ENCODE measurements at places on chromosomes 4 and X. TPM values are rescaled to one million over a fixed set of nuclear protein-coding genes. Genes with fewer than 3 reads are reported as not detected.

DNA sequence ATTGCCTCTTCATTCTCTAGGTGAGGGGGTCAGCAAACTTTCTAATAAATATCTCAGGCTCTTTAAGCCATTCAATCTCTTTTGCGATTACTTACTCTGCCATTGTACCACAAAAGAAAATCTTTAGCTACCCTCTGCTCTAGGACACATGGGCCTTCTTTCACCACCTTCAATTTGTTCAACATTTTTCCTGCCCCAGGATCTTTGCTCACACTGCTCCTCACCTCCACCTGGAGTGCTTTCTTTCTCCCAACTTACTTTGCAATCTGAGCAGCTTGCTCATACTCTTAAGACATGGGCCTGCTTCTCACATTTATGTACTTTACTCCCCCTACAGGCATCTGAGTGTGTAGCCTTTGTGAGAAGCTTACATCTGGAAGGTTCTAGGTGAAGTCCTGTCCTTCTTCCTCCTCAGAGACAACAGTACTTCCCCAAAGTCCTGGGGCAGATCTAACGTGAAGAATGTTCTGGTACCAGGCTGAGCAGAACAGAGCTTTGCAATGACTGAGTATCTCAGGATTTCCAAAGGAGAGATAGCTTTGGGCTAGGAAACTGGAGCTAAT lies 55.0 kb upstream of the PRDM5 start:
- DNase-seq: peak; percentile 4

Gene TRPC3
- not detected for total RNA-seq

GRCh38 chr4:111400741-111401140 lies 744.5 kb upstream of the FAM241A start:
- DNase-seq: no peak

Gene EMCN
- not detected for total RNA-seq

- no peak for DNase-seq
Measured at GRCh38 chr4:110620691-110621327, 2.1 kb downstream of the PITX2 start.

DNA sequence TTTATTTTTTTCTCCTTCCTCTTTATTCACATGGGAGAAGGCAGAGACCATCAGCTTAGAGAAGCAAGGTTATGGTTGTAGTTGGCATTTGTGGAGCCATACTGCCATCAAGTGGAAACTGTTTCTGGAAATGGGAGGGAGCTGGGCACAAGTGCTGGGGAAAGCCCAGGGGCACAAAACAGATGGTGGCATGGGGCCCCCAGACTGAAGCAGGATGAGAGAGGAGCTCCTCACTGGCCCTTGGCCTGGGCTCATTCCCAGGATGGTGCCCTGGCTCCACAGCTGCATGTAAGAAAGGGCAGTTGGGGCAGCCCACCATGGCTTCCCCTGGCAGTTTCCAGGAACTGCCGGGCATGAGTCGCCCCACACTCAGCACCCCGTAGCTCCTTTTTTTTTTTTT lies 59.2 kb downstream of the NBDY start:
- DNase-seq: no peak

DNA sequence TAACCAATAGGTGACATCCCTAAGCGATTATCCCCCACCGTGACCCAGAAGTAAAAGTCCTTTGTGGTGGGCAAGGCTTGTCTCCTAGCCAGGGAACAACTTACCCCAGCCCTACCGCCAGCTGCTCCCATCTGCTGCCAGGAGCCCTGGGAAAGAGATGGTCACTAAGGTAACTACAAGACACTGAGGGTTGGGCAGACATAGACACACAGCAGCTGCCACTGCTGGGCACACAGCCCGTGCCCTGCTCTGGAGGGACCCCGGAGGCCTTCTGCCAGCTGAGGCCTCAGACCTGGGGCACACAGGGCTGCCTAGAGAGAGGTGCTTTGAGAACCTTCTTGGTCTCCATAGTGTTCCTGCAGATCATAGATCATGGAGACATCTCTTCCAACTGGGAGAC lies 53.0 kb upstream of the PROM1 start:
- DNase-seq: no peak

Gene FATE1
- not detected for total RNA-seq

DNA sequence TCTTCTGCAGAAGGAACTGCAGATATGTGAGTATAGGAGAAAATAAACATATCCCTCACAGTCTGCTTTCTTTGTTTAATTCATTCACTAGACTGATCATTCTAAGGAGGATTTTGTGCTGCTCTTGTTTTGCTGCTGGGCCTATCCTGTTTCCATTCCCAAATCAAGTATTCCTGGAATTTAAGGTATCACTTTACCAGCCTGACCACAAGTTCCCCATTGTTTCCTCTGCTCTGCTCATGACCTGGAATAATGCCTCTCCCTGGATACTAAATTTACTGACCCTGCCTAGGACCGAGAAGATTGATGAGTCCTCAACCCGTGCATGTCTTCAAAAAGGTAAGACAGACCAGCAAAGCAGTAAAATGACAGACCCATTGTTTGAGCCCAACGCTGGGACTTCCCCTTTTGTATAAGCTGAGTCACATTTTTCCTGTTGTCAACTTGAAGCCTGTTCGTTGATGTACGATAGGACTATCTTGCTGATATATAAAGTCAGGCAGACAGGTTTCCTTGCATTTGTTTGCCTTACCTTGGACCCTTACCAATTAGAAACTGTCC lies 85.5 kb upstream of the TET2 start:
- peak; percentile 34 for DNase-seq

Gene TLR10
- 0.20 TPM for total RNA-seq

GRCh38 chr4:109729718-109730618 lies at the start of gene PLA2G12A:
TSS of gene PLA2G12A (minus strand) at chr4:109730070. CDS start at chr4:109729809, 261 bp downstream.
- peak; percentile 90 for DNase-seq

DNA sequence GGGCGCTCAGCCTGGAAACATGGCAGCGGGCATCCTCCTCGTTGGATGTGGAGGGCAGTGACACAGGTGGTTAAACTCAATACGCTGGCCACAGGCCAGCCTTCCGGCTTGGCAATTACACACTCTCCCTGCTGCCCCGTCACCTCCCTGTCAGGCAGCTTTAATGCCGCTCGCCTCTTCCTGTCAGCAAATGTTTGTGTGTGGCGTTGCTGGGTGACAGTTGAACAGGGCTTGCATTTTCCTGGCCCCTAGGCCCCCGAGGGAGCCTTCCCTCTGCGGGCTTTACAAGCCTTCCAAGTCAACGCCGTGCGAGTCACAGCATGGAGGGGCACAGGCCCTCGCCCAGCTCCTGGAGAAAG lies 620.0 kb downstream of the BCOR start:
- peak; percentile 18 for DNase-seq

GRCh38 chr4:107546638-107547037 lies 173.4 kb downstream of the PAPSS1 start:
- DNase-seq: no peak

GRCh38 chr4:153067376-153067775 lies 131.3 kb downstream of the FHDC1 start:
- DNase-seq: no peak

- DNase-seq: peak; percentile 46
Measured at GRCh38 chr4:3879681-3880614, 113.8 kb downstream of the ADRA2C start.

GRCh38 chr4:88005946-88006345 lies 1.5 kb upstream of the PKD2 start:
- DNase-seq: no peak

DNA sequence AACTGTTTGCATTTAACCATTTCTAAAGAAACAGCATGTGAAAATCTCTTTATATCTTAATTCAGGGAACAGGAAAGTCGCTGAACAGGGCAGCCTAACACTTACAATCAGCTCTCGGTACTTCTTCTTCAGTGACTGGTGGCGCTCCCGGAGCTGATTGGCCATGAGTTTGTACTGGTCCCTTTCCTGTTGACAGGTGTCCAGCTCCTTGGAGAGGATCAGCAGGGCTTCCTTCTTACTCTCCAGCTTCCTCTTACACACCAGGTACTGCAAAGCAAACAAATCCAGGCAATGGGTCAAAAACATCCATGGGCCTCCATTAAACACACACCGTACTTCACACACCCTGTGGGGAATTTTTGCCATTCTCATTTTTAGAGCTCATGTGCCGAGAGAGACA lies 36.4 kb downstream of the CCDC149 start:
- DNase-seq: no peak

Gene SLC2A9
- total RNA-seq: 2.4 TPM

- peak; percentile 17 for DNase-seq
Measured at GRCh38 chrX:66638591-66639500, at the start of gene EDA2R. TSS of gene EDA2R (minus strand) at chrX:66639078. CDS start at chrX:66616020, 23,058 bp downstream.

GRCh38 chrX:25573631-25574030 lies 557.9 kb upstream of the ARX start:
- no peak for DNase-seq

GRCh38 chr4:188992706-188993105 lies 853.5 kb downstream of the TRIML1 start:
- no peak for DNase-seq

Gene ETDB
- not detected for total RNA-seq

- DNase-seq: no peak
Measured at GRCh38 chrX:114709406-114709805, 125.5 kb downstream of the HTR2C start.

Gene ARR3
- total RNA-seq: not detected

GRCh38 chr4:117001077-117001476 lies 84.3 kb downstream of the TRAM1L1 start:
- DNase-seq: no peak

GRCh38 chr4:87105101-87105845 lies 115.1 kb downstream of the KLHL8 start:
- no peak for DNase-seq

DNA sequence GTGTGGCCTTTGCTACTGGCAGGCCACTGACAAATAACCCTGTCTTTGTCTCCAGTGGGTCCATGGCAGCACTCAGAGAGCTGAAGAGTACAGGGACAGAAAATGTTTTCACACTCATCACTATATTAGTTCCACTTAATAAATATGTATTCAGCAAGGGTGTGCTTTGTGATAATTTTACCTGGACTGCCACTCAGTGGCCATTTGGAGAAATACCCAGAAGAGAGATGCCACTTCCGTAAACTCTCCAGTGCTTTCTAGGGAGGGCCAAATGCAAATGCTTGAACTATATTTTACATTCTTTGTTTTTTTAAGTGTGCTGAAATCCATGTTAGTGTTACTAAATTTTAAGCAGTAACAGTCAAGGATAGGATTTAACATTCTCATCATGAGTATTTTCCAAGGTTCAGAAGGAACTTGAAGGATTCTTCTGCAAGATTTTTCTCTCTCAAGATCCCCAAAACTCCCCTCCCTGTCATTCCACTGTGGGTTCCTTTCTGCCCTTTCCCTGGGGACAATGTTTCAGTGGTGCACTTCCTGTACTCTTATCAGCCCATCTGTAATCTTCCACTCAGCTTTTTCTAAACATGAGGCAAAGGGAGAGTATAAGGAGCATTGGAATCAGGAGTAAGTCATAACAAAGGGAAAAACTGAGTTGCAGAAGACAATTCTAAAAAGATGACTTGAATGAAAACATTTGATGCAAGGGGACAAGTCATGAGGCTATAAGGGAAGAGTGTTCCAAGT lies 46.0 kb downstream of the TFDP3 start:
- no peak for DNase-seq

Gene NAT8L
- total RNA-seq: not detected

Gene KIF4A
- 0.08 TPM for total RNA-seq

- peak; percentile 97 for DNase-seq
Measured at GRCh38 chrX:47233333-47234113, 714 bp downstream of the USP11 start.

GRCh38 chrX:18701621-18702361 lies 5.7 kb upstream of the PPEF1 start:
- no peak for DNase-seq

Gene SSR4
- 224 TPM for total RNA-seq

- no peak for DNase-seq
Measured at GRCh38 chr4:135365065-135365464, 1163.5 kb upstream of the PABPC4L start.

Gene DGAT2L6
- total RNA-seq: not detected

- DNase-seq: no peak
Measured at GRCh38 chr4:75612306-75612705, 18.0 kb downstream of the CDKL2 start.

DNA sequence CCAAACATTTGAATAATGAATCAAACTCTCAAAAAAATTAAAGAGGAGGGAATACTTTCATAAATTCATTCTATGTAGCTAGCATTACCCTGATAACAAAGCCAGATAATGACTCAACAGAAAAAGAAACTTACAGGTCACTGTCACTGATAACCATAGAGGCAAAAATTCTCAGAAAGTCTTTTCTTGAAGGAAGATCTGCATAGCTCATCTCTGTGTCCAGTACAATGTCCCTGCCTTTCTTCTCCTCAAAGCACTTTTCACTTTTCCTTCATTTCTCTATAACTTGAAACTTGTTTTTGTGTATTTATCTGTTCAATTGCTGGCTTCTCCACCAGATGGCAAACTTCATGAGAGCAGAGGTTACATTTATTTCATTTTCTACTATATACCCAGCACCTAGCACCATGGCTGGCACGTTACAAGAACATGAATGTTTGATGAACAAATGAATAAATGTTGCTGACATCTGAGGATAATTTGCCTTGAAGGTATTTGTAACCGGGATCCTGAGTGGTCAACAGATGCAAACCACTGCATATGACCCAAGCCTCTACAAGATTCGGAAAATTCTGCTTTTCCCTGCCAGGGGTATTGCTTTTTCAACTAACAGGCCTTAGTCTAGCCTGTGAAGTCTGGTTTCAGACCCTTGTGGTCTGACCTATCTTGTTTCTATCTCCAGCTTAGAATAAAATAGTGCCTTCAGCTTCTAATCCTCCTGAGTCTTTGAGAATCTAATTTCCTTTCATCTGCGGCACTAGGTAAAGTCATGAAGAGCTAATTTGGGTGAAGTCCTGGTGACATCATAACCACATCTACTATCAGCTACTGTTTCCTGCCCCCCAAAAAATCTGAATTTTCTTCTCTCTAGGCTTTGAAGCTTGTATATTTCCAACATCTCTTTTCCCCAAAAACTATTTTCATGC lies 52.5 kb upstream of the ANTXR2 start:
- peak; percentile 60 for DNase-seq

Gene FAM133A
- not detected for total RNA-seq

- no peak for DNase-seq
Measured at GRCh38 chrX:108091878-108092291, 307 bp downstream of the ATG4A start.

GRCh38 chrX:5145957-5146356 lies 1082.7 kb downstream of the NLGN4X start:
- no peak for DNase-seq

GRCh38 chrX:19630228-19630627 lies 114.9 kb upstream of the MAP3K15 start:
- DNase-seq: no peak

DNA sequence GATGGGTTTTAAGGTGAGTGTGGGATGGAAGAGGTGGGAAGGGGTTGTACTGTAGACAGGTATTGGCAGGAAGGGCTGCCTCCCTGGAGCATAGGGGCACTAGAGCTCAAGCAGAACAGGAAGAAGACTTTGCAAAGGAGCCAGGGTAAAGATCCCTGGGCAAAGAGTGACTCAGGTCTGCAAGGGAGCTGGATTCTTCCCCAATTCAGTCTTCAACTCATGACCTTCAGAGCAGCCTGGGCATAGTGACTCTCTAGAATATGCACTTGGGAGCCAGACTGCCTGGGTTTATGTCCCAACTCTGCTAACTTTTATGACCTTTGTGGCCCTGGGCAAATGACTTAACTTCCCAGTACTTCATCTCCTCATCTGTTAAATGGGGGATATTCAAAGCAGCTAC lies 4.0 kb downstream of the LONRF3 start:
- no peak for DNase-seq

GRCh38 chr4:110900213-110900769 lies 277.4 kb upstream of the PITX2 start:
- no peak for DNase-seq
